Coronary artery (tissue), 2 donors: ENCODE measurements at places on chromosomes 13 and 19.

DNA sequence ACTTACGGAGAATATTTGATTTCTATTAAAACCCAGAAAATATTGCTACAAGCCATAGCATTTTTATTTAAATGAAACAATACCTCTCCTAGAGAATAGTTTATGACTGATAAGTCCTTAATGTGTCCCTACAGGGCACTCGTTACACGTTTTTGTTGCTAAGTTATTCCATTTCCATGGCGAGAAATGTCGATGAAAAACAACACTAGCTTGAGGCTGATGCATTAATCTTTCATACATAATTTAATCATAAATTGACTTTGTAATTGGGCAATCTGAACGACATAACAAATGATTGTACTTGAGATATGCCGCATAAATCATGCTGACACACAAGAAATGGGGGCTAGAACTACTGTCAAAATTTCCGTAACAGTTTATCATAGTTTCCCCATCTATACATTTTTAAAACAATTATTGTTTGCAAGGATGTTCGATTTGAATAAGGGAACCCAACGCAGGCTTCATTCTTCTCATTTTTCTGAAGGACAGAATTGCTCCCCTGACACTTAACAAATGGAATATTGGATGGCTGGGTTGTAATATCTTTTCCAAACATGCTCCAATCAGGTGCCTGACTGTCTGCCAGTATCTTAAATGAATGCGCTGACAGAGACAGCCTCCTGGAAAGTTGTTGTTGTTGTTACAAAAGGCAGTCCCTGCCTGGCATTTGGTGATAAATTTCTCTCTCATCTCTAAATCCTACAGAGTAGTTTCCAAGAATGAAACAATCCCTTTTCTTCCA is 61.9 kb downstream of the FLT1 start:
- DNase-seq, result no peak

- DNase-seq, result no peak
Observed at GRCh38 chr13:51419001-51419636, 33.7 kb downstream of the INTS6 start.

DNA sequence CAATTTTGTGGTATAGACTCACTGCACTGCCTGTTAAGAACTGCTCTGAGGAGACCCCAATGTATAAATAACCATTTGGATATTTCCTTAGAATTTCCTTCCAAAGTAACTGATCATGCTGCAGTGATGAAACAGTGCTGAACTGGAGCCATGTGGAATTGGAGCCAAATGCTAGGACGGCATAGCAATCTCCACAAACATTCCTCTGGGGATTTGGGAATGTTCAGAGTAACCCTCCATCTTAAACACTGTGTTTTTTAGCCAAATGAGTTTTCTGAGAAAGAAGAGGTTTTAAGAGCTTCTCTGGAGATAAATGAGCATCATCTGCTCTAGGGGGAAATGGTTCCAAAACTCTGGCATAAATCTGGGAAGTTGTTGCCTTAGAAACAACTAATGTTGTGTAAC is 98.2 kb downstream of the OLFM4 start:
- no peak for DNase-seq

DNA sequence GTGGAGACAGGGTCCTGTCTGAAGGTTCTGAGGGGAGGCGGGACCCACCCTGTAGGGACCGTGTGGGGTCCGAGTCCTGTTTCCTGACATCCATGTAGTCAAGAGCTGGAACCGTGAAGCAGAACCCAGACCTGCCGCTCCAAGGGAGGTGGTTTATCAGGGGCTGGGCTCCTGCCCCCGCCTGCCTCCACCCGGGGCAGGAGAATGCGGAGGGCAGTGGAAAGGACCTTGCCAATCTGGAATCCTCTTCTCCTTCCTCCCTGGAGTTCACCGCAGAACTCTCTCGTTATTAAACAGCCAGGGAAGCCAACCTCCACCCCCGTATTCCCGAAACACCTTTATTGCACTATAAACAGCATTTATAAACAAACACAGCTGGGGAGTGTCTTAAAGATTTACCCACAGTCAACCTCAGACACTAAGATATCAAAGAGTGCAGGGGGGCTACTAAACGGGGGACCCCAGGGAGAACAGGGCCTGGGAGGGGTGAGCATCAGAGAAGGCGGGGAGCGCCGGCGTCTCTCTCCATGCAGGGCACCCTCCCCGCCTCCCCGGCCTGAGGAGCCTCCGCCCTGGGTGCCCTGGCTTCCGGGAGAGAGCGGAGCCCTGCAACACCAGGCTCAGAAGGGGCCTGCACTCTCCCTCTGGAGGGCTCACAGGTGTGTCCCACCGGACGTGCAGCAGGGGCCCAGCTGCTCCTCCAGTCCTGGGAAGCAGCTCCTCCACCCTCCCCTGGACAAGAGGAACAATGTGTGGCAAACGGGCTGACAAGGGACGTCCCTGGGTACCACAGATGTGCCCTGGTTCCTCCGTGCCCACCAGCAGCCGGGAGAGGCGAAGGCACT is 3.6 kb downstream of the C2CD4C start:
- no peak for DNase-seq

GRCh38 chr19:1755467-1756171 is 2.3 kb downstream of the ONECUT3 start:
- no peak for DNase-seq

DNA sequence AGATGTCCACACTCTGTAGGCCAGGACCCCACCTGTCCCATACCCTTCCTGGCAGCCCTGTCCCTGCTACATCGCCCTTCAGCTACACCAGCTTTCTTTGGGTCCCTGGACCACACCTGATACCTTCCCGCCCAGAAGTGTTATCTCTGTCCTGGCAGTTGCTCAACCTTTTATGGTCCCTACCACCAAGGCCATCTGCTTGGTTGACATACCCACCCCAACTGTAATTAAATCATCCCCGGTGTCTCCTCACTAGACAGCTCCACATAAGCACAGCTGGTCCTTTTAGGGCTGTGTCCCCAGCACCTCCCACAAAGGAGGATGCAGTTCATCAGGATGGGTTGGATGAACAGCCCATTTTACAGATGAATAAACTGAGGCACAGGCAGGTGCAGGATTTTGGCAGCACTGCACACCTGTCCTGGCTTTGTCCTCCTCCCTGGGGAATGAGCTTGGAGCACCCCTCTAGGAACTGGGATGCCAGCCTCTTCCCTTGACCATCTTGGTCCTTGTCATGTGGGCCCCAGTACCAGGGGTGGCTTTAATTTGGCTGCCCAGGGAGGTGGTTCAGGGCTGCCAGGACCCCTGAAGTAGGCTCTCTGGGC is 12.9 kb downstream of the NACC1 start:
- no peak for DNase-seq

DNA sequence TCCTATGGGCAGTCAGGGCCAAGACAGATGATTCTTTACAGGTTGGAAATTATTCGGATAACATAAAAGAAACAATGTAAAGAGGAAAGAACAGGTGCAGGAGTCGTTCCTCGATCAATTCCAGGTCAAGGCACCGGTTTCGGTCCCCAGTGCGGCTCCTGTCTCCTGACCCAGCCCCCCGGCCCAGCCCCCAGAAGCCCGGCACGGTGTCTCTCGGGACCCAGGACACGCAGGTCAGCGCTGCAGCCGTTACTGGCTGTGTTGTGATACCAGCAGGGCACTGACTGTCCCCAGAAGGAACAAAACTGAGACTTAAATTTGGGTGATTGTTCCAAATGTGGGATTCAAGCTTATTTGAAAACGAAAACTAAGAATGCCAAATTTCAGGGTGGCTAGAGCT is 8.5 kb downstream of the RASA3 start:
- no peak for DNase-seq

GRCh38 chr19:13024951-13025697 is 29.8 kb downstream of the NFIX start:
- DNase-seq, result no peak

GRCh38 chr19:16091546-16092475 is 15.5 kb downstream of the TPM4 start:
- DNase-seq, result no peak

- DNase-seq, result no peak
Observed at GRCh38 chr13:59677966-59678814, 485.5 kb downstream of the DIAPH3 start.

DNA sequence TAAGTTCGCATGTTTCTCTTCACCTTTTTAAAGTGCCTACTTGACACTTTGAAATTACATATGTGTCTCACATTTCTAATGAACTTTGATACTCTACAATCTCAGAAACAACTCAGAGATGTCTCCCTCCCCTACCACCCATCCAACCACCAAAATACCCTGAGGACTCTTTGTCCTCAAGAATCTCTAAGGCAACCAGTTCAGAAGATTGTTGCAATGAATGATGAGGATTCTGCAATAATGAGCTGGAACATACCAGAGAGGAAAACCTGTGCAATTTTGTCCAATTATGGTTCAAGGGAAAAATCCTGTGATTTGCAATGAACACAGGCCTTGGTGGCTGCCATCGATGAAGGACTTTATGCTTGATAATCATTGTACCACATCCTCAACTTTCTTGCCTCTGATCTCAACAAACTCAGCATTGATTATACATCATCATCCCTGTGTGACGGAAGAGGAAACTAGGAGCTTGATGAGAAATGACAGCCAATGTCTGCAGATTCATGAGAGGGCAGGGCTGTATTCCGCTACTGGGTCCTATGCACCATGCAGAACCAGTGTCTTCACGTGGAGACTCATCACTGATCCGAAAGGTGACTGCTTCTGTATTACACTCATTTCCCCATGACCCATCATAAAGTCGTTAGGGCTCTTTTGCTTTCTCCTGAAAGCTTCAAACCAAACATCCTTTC is 1.1 kb downstream of the FPR1 start:
- DNase-seq, result no peak

DNA sequence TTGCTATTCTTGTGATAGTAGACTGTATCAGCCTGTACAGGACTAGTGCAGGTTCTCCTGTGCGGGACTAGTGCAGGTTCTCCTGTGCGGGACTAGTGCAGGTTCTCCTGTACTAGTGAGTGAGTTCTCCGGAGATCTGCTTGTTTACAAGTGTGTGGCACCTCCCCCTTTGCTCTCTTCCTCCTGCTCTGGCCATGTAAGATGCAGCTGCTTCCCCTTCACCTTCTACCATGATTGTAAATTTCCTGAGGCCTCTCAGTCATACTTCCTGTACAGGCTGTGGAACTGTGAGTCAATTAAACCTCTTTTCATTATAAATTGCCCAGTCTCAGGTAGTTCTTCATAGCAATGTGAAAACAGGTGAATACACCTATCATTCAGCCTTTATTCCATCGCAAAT is 289.6 kb downstream of the TEX29 start:
- no peak for DNase-seq

- DNase-seq, result no peak
Observed at GRCh38 chr19:24078680-24079079, 8.3 kb upstream of the ZNF254 start.

GRCh38 chr13:32098272-32098671 is 66.7 kb downstream of the FRY start:
- DNase-seq, result no peak

- DNase-seq, result no peak
Observed at GRCh38 chr13:107348471-107348870, 780.5 kb upstream of the ARGLU1 start.

DNA sequence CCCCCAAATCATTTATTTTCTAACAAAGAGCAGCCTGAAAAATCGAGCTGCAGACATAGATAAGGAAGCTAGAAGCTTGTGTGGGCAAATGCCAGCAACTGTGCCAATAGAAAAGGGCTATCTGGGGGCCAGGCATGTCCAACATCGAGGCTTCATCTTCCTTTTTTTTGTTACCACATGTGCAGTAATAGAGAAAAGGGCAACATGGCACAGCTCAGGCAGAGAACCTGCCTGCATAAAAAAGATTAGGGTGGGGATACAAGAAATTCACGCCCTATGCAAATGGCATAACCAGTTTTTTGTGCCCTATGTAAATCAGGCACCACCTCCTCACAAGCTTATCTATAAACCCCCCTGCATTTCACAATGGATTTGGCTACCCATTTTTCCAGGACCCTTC is 60.4 kb upstream of the ABCC4 start:
- no peak for DNase-seq

DNA sequence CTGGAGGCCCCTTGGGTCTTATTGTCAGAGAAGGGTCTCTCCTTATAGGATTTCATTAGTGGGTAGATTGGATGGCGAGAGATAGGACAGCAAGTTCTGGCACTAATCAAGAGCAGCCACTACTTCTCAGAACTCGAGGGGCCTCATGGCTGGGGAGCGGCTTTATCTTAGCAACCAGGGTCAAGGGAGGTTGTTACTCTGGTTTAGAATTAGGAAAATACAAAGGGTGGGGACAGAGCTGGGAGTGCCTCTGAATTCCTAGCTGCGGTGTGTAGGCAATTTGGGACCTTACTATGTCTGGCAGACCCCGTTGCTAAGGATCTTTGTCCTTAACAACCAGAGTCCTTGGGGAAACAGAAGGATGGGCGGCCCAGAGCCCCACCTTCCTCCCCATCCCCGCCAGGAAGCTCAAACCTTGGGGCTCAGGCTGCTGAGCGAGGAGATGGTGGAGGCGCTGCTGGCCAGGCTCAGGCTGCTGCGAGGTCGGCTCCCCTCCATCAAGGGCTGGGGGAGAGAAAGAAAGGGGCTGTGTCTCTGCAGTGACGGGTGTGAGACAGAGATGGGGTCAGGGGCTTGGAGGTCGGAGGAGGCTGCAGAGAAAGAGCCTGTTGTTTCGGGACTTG is 1.2 kb downstream of the PLEKHA4 start:
- peak; percentile 75 for DNase-seq
